Naive B cell (primary cell): ENCODE measurements at places on chromosomes 4 and X. TPM values are rescaled to one million over a fixed set of nuclear protein-coding genes. Genes with fewer than 3 reads are reported as not detected.

DNA sequence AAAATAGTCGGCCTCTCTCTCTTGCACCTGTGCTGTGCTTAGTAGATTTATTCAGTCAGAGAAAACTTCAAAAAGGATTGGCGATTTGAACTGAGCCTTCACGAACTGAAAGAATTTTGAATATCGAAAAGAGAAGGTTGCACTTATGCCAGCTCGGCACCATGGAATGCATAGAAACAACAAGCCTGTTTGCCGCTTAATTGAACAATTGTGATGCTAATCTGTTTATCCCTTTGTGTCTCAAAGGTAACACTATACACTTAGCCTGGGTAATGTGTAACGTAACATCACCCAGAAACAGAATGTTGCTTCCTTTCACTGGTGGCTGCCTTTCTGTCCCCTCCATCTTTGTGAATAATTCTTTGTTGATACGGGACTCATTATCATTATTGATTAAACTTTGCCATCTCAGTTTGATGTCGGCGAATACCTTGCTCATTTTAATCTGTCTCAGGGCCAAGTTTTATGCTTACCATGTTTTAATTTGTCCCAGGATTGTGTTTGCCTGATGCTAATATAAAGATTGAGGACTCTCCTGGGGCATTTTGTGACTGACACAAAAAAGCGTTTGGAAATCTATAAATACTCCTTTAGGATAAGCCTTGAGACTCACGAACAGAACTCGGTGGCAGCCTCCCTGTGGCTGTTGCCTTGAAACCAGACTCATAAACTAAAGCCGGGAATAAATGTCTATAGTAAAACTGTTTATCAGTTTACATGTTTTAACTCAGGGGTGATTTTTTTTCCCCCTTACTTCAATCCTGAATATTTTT, 400.5 kb downstream of the RAPGEF2 start:
- DNase-seq = no peak

Gene MAML3
- polyA plus RNA-seq = 1.9 TPM

Gene SLC6A8
- 0.78 TPM for polyA plus RNA-seq

- no peak for DNase-seq
Measured at GRCh38 chr4:105451346-105451745, 22.5 kb downstream of the PPA2 start.

Gene KDM6A
- 16.0 TPM for polyA plus RNA-seq

- DNase-seq = no peak
Measured at GRCh38 chr4:12852338-12853307, 631.5 kb downstream of the RAB28 start.
